Stimulated activated memory B cell treated with anti-CD40 and anti-IgM and Interleukin-4, amounts not matched to agents 10 μg/mL and 1 μg/mL and 100 μg/mL, for 72 hours (primary cell): ENCODE measurements at places on chromosomes 5 and 9.
A peak's percentile ranks its signal among the peaks of the same experiment; 100 is the strongest.

GRCh38 chr5:133830281-133830680, 138.1 kb downstream of the C5orf15 start:
- ATAC-seq, result no peak

- ATAC-seq, result no peak
These were observed 26.6 kb downstream of the WNT8A start for GRCh38 chr5:138110266-138110963.

DNA sequence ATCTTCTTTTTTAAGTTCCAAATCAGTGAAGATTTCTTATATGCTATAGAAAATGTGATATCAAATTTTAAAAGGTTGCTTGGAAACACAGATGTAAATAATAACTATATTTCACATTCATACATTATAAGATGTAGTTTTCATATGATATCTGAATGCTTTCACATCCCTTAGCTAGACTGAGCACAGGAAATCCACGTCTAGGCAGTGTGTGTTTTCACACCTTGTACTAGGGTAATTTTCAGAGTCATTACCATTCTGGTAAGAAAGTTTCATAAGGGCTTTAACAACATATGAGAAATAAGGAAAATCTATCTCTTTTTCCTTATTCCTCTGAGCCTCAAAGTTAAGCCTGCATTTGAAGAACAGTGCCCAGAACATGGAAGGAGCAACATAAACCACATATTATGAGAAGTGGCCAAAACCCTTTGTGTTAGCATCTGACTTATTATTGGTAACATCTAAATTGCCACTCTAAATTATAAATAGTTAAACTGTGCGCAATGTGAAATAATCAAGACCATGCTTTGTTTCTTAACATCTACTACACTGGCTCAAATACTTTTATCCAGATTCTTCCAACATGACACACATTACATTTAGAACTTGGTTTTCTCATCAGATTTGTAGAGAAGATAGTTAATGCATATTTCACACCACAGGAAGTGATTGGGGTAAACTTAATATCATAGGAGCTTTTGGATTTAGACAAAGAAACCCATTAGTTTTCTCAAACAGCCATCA, 113.3 kb downstream of the PPP2R2B start:
- no peak for ATAC-seq

GRCh38 chr5:139660105-139660922, 12.2 kb downstream of the CXXC5 start:
- ATAC-seq, result no peak

DNA sequence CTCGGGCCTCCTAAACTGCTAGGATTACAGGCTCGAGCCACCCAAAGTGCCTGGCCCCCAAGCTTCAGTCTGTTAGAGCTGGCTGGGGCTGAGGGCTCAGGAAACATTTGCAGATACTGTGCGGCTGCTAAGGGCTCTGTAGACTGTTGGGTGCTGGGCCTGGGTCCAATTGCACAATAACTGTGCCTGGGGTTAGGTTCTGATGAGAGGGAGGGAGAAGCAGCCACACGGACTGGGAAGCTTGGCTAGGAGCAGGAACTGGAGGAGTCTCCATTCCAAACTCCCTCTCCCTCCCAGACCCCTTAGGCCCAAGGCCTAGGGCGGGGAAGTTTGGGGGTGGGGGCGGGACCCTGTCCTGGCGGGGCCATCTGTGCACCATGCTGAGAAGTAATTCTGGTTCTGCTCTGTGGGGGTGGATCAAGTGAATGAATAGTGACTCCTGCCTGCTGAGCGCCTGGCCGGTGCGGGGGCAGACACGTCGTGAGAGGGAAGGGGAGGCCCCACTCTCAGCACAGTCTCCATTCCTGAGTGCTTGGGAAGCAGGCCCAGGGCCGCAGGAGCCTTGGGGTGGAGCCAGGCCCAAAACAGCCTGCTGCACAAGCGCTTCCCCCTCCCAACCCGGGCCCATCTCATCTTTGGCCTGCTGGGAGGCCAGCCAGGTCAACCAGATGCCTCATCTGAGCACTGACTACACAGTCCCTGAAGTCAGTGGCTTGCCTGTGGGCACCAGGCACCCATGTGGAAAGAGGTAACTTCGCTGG, 1.5 kb downstream of the ASS1 start:
- no peak for ATAC-seq

DNA sequence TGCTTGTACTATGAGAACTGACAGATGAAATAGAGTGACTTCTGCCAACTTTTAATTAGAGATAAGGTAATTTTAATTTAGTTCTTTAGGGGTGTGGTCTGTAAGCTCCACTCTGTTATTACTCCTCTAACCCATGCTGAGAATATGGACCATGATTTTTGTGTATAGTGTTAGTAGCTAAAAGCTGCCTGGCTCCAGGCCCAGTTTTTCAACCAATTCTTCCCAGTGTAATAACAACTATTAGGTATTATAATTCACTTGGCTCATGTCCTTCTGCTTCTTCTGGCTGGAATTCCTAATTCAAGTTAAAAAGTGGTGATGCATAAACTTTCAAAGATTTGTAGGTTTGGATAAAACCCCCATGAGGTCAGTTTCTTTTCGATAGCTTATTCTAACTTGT, 216.3 kb downstream of the ISL1 start:
- ATAC-seq, result no peak

DNA sequence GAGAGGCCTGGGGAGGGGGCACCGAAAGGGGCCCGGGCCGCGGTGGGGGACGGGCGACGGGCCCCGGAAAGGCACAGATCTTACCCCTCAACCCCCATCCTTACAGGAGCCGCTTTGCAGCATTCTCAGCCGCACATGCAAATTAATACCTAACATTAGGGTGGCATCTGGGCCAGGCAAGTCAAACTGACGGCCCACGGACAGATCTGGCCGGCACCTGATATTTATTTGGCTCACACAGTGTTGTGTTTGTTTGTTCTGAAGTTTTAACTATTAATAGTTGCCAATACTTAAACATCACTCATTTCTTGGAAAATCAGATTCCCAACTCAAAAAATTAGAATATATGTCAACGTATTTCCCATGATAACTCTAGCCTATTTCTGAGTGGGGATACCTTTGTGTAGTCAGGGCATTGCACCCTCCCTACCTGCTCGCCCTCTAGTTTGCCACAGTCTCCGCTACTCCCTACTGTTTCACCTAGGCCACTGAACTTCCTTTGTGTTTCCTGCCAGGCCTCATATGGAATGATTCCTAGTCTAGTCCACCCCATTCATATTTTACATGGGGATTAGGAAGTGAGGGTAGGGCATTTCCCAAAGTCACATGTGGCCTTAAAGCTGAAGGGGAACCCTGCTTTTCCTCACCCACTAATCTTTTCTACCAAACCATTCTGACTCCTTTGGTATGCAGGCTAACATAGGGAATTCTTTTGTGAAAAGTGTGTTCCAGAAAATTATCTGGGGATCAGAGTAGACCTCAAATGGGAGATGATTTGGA, 71.9 kb upstream of the LARP1 start:
- peak; percentile 61 for ATAC-seq

DNA sequence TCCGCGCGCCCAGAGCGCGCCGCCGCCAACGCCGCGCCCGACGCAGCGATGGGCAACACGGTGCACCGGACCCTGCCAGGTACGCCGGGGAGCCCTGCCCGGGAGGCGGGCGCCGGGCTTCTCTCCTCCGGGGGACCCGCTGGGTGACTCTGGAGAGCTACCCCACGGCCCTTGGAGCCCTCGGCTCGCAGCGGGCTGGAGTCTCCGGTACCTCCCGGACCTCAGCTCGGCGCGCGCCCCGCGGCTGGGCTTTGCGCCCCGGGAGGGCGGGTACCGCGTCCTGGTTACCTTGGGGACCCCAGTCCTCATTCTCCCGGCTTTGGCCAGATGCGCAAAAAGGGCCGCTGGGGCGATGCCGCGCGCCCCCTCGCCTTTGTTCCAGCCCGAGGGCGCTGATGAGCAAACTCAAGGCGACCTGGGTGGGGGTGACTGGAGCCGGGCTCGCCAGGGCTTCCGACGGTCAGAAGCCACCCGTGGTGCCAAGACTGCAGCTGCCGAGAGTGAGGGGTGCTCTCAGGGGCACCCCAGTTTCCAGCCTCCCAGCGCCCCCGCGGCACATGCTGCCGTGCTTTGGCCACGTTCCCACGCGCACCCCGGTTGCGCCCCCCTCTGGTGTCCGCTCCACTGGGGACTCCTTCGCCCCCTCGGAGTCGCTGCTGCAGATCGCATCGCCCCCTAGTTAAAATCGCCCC, 442 bp downstream of the NEURL1B start:
- ATAC-seq, result peak; percentile 3

GRCh38 chr5:177498013-177498787, 796 bp upstream of the PDLIM7 start:
- no peak for ATAC-seq

DNA sequence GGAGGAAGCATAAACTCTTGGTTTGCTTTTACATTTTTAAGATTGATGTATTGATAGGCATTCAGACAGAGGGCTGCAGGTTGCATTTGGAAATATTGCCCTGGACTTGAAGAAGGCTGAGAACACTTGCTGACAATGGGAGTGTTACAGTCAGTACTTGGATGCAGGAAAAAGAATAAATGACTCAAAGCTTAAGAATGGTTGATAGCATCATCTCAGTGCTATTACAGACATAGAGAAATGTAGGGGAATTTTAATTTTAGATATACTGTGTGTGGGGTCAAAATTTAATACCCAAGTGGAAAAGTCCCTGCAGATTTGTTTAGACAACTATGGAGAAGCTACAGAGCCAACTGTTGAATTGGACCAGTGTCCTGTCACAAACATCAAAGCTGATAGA, 101.1 kb downstream of the ISL1 start:
- no peak for ATAC-seq

- no peak for ATAC-seq
These were observed 365.7 kb downstream of the DEPDC1B start for GRCh38 chr5:60334281-60334713.

DNA sequence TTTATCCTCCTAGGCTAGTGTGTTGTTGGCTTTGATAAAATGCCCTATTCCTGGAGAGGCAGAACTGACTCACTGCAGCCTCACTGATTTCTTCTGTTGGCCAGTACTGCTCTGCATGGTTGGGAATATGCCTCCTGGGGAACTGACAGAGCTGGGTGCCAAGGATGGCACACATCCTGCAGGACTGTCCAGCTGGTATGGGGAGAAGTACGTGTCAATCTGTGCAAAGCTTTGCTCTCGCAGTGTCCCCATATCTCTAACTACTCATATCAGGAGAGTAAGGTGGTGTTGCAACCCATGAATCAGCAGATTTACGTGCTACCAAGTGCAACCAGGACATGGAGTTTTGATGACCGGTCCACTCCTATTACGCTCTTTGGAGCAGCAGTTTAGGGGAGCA, 74.7 kb downstream of the TEK start:
- no peak for ATAC-seq

DNA sequence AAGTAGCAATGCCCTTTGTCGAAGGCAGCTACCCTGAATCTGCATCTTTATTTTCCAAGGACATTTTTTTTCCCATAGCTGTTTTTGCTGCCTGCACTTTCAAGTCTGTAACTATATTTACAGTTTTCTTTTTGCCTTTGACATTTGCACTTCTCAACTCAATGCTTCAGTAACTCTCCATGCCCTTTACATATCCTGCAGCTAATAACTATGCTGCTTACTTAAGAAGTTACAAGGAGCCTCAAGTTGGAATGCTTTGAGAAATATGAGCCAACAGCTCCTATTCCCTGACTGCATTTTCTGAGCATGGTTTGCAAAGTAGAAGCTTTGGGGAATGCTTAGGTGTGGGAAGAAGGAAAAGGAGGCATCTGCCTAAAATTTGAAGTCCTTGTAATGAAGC, 194.8 kb upstream of the TRPC7 start:
- no peak for ATAC-seq

DNA sequence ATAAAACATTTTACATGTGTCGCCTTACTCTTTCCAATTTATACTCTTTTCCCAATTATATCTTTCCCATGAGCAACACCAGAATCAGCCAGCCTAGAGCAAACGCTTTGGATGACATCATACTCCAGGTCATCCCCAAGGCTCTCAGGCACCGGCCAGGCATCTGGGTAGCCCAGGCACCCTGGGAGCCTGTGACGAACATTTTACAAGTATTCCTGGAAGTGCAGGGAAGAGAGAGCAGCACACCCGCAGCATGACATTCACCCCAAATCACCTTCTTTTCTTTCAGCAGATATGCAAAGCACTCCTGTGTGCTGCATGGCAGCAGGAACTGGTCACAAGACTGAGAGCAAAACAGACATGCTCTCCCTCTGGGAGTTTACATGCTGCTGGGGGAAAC, 75.7 kb upstream of the SMIM23 start:
- no peak for ATAC-seq

- ATAC-seq, result no peak
These were observed 428.8 kb upstream of the CLINT1 start for GRCh38 chr5:158287643-158288271.

- peak; percentile 21 for ATAC-seq
These were observed 134.5 kb downstream of the SEC61B start for GRCh38 chr9:99356512-99356971.
